Upper lobe of left lung (tissue), 6 donors: ENCODE measurements at places on chromosomes 3 and 15. TPM values are rescaled to one million over a fixed set of nuclear protein-coding genes. Genes with fewer than 3 reads are reported as not detected.

Gene IQCH
- 18.0 TPM for total RNA-seq

GRCh38 chr3:127709320-127710060 is 36.7 kb downstream of the ABTB1 start:
- peak; percentile 12 for DNase-seq
- peaks cover 13% of the 10 kb centered on the region for H3K4me1 ChIP-seq
- H3K36me3 ChIP-seq = peaks cover 3% of the 10 kb centered on the region
- no peak overlapping the region for H3K27ac ChIP-seq

DNA sequence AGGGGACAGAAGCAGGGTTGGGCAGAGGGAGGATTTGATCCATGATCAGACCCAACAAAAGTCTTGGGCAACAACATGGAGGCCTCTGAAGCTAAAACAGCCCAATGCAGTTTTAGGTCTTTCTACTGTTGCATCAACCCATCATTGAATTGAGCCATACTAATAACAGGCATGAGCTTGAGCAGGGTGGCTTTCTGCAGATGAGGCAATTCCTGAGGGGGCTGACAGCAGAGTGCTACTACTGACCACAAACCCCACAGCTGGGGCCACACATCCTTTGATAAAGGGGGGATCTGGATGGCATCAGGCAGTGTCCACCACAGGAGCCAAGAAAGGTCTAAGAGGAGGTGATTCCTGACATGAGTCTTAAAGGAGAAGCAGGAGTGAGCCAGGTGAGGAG is 517.0 kb upstream of the PPP2R3A start:
- H3K27me3 ChIP-seq = no peaks in the 10 kb centered on the region
- no peaks in the 10 kb centered on the region for H3K36me3 ChIP-seq
- no peaks in the 10 kb centered on the region for H3K4me1 ChIP-seq
- DNase-seq = no peak

DNA sequence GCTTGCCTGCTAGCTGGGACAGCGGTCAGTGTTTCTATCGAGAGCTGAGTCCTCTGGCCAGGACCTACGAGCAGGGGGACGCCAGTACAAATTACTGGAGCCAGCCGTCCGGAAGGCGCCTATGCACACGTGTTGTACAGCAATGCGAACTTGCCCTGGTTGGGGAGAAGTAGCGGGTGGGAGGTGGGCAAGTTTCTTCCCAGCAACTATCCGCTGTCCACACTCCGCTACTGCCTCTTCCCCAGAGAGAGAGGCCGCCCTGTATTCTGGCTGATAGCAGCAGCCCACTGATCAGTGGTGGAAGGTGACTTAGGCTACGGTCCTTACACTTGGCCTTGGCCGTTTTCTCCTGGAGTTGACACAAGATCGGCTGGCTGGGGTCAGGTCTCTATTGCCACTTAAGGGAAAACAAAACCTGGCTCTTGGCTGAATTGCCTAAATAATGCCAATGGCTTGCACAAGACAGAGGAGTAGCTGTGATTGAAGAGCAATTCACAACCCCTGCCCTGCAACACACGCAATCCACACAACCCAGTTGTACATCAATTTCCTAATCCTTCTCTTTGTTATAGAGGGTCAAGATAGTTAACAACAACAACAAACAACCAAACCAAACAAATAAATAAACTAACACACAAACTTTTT is 12.8 kb upstream of the SHC4 start:
- peaks cover 10% of the 10 kb centered on the region for H3K4me1 ChIP-seq
- DNase-seq = peak; percentile 3
- no peak overlapping the region for H3K27ac ChIP-seq
- no peak overlapping the region for H3K4me3 ChIP-seq
- H3K27me3 ChIP-seq = no peaks in the 10 kb centered on the region
